Thoracic aorta (tissue), 2 donors: ENCODE measurements at places on chromosomes 2 and 18. TPM values are rescaled to one million over a fixed set of nuclear protein-coding genes. Genes with fewer than 3 reads are reported as not detected.
A peak's percentile ranks its signal among the peaks of the same experiment; 100 is the strongest.

DNA sequence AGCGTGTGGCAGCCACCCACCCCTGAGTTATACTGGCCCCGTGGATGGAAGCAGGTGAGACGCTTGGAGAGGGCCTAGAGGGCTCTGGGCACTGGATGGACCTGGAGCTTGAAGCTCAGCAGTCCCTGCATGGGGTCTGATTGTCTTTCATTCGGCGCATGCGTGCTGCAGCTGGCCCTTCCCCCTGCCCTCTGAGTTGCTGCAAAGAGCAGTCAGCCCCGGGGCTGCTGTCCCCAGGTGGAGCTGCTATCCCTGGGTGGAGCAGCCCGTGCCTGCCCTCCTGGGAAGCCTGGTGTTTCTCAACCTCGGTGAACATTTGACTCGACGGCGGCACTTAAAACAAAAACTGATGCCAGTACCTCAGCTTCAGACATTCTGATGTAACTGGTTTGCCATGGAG, 29.6 kb downstream of the IGFBP5 start:
- no peaks in the 10 kb centered on the region for H3K27me3 ChIP-seq
- peaks cover 21% of the 10 kb centered on the region for H3K4me1 ChIP-seq
- peaks cover 23% of the 10 kb centered on the region for H3K36me3 ChIP-seq
- no peak for DNase-seq

ANKRD29 gene
- 5.6 TPM for total RNA-seq

GRCh38 chr18:61901323-61901986, 8.6 kb upstream of the RNF152 start:
- H3K36me3 ChIP-seq, result no peaks in the 10 kb centered on the region
- no peaks in the 10 kb centered on the region for H3K4me1 ChIP-seq
- no peak for DNase-seq
- no peaks in the 10 kb centered on the region for H3K27me3 ChIP-seq
- no peak overlapping the region for H3K4me3 ChIP-seq

GRCh38 chr2:78260861-78261260, 738.7 kb upstream of the LRRTM4 start:
- H3K27me3 ChIP-seq, result no peaks in the 10 kb centered on the region
- no peaks in the 10 kb centered on the region for H3K4me1 ChIP-seq
- no peak overlapping the region for H3K4me3 ChIP-seq
- H3K27ac ChIP-seq, result no peak overlapping the region

DNA sequence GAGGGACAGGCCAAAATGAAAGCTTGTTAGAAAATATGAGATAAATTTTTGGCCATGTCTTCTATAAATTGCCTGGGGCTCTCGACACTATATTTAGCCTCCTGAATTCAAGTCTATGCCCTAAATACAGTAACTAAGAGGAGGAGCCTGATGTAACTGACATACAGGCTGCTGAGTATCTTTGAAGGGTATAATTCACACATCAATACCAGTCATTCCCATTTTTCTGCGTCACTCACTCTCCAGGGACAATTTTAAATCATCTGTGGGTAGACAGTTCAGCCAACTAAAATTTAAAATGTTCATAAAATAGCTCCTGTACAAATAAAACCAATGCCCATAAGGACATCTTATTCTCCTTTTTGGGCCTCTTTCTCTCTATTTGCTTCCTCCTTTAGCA, 105.9 kb downstream of the AP1S3 start:
- no peak overlapping the region for H3K4me3 ChIP-seq
- peaks cover 13% of the 10 kb centered on the region for H3K4me1 ChIP-seq
- H3K27ac ChIP-seq, result peak overlapping the region; percentile 54
- DNase-seq, result no peak

- H3K4me3 ChIP-seq, result no peak overlapping the region
- H3K4me1 ChIP-seq, result peaks cover 5% of the 10 kb centered on the region
- no peaks in the 10 kb centered on the region for H3K27me3 ChIP-seq
- H3K27ac ChIP-seq, result no peak overlapping the region
- DNase-seq, result no peak
These were observed 31.3 kb upstream of the CDH2 start for GRCh38 chr18:28208268-28208667.

DNA sequence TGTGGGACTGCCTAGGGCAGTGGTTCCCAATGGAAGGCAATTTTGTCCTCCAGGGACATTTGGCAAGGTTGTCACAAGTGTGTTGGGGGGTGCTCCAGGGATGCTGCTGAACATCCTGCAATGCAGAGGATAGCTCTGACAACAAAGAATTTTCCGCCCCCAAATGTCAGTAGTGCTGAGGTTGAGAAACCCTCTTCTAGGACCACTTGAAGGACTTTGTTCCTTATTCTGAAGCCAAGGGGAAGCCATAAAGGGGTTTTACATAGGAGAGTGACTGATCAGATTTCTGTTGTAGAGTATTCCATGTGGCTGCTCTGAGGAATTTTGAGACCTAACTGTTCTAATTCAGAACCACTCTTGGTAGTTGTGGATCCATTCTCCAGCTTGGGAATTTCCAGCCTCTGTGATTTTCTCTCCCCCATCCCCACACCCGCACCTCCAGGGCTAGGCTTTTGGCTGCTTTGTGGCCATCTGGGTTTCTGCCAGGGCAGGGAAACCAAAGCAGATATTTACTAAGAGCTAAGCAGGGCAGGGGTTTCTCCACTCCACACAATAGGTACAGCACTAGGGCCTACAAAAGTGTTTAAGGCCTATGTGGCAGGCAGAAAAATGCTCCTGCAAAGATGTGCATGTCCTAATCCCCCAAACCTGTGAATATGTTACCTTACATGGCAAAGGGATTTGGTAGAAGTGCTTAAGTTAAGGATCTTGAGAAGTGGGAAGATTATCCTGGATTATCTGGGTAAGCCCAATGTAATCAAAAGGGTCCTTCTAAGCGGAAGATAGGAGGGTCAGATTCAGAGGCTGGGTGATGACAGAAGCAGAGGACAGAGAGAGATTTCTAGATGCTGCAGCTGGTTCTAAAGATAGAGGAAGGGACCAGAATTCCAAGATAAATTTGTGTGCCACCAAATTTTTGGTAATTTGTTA, 135.4 kb downstream of the TMEM17 start:
- no peak for DNase-seq
- H3K36me3 ChIP-seq, result no peaks in the 10 kb centered on the region
- H3K4me3 ChIP-seq, result no peak overlapping the region

DNA sequence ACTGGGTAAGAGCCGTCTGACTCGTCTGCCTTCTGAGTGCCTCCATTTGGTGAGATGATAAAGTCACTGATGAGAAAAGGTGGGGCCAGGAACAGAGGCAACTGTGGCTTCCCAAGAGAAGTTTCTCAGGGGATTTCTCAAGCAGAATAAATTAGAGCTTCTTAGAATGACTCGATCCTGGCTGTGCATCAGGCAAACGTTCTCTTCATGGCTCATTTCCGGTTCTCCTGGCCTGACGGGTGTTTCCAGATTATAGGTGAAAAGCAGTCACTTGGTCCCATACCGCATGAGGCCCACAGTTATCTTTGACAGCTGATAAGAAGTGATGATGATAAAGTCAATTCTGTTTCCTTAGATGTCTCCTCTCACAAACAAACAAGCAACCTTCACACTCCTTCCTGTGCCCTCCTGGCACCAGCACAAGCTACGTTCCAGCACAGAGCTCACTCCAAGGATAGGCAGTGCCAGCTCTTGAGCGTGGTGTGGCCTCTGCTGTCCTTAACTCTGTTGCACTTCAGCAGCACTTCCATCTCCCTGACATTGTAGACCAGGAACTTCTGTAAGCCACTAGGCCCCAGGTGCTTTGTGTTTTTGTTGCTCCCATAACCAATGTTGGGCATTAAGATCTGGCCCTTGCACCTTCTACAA, 37.8 kb upstream of the KCNF1 start:
- H3K27me3 ChIP-seq, result no peaks in the 10 kb centered on the region
- H3K36me3 ChIP-seq, result no peaks in the 10 kb centered on the region
- no peak overlapping the region for H3K27ac ChIP-seq
- H3K4me3 ChIP-seq, result no peak overlapping the region
- H3K4me1 ChIP-seq, result no peaks in the 10 kb centered on the region
- DNase-seq, result no peak

REG1B gene
- 1.8 TPM for total RNA-seq

DNA sequence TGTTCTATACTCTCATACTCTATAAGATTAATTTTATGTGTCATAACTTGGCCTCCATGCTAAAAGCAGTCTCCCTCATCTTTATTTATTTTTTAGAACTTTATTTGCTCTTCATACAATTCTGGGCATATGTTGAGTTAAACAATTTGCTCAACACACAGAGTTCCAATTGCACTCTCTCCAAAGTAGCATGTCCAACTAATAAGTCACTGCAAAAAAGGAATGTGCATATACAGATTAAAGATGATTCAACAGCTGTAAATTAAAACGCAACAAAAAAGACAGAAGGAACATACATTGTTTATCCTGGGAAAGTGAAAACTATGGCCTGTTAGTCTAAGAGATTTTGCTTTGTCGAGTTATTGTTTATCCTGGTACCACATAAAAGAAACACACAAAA, 277.7 kb upstream of the ACVR2A start:
- no peak overlapping the region for H3K27ac ChIP-seq
- H3K36me3 ChIP-seq, result no peaks in the 10 kb centered on the region
- H3K4me3 ChIP-seq, result no peak overlapping the region

- H3K4me3 ChIP-seq, result no peak overlapping the region
- DNase-seq, result no peak
- no peaks in the 10 kb centered on the region for H3K4me1 ChIP-seq
- H3K27ac ChIP-seq, result no peak overlapping the region
- no peaks in the 10 kb centered on the region for H3K27me3 ChIP-seq
These were observed 306.9 kb downstream of the ZNF516 start for GRCh38 chr18:76188097-76188496.

ZNF892 gene
- total RNA-seq, result 22.9 TPM

GRCh38 chr2:21146638-21147037, 22.9 kb downstream of the TDRD15 start:
- H3K36me3 ChIP-seq, result no peaks in the 10 kb centered on the region
- no peak overlapping the region for H3K27ac ChIP-seq
- H3K4me3 ChIP-seq, result no peak overlapping the region
- no peaks in the 10 kb centered on the region for H3K27me3 ChIP-seq
- DNase-seq, result no peak
